ENCODE measurements at places on chromosomes 5 and 9.
A peak's percentile ranks its signal among the peaks of the same experiment; 100 is the strongest.

- DNase-seq: no peak
Measured at GRCh38 chr5:121783700-121784099, 68.0 kb upstream of the FTMT start.

- DNase-seq: no peak
Measured at GRCh38 chr5:177356746-177357145, 978 bp upstream of the RGS14 start.

DNA sequence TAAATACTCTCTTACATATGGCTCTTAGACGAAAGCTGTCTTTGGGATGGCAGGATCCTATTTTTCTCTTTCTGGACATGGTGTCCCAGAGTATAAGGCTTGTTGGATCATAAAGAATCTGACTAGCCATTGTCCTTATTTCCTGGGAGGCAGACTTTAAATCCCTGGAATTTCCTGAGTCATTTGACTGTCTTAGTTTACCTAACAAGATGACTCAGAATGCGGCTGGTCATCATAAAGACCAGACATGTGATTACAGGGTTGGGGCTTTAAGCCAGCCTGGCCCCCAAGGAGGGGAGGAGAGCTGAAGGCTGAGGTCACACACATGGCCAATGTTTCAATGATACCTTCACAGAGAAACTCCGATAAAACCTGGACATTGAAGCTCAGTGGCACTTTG is 37.2 kb downstream of the FAM240B start:
- no peak for DNase-seq

DNA sequence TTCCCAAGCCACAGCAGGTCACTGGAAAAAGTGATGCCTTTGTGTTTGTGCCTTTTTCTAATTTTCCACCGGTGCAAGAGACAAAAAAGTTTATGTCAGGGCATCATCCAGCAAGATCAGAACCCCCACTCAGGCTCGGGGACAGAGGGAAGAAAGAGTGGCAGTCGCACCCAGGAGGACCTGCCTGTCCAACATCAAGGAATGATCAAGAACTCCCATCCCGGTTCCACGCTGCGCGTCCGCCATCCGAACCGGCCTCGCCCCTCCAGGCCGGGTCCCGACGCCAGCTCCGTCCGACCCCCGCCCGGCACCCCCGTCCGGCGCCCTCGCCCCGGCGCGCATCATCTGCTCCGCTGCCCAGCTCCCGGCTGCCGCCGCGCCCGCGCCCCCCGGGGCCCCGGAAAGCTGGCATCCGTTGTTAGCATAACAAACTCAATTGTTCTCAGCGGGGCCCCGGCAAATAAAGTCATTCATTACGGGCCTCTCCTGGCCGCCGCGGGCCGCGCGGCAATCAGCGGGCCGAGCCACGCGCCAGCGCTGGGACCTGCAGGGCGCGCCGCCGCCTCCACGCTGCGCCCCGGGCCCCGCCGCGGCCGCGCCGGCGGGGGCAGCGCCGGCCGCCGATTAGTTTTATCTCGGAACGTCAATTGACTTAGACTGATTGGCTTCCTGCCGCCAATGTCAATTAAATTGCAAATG is 48.1 kb downstream of the PAX5 start:
- no peak for DNase-seq

DNA sequence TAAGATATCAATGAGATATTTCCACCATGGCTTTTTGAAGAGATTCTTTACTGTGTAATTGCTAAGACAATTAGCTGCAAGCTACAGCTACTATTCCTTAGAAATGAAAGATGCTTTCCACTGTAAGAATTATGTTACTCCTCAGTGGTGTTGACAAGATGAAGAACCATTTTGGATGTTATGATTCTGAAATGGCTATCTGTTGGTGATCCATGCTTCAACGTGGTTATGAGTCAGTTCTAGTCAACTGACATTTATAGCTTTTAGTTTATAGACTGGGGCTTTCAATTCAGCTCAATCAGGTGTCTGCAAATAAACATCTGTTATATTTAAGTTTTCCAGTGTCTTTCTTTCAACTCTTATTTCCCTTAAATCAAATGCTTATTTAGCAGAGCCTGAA is 93.7 kb downstream of the SGCD start:
- no peak for DNase-seq

DNA sequence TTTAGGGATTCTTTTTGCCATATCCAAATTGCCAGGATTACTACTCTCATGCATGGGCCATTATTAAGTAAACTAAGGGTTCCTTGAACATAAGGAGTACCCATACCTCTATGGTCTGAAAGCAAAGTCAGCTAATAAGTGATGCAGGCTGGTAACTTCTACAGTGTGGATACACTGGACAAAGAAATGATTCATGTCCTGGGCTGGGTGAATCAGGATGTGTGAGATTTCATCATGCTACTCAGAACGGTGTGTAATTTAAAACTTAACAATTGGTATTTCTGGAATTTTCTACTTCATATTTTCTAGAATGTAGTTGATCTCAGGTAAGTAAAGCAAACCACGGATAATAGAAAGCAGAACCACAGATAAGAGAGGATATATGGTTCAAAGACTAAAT is 428.8 kb downstream of the CHSY3 start:
- peak; percentile 4 for DNase-seq
